Vagina (tissue), 2 donors: ENCODE measurements at places on chromosomes 6 and 20.
A peak's percentile ranks its signal among the peaks of the same experiment; 100 is the strongest.

DNA sequence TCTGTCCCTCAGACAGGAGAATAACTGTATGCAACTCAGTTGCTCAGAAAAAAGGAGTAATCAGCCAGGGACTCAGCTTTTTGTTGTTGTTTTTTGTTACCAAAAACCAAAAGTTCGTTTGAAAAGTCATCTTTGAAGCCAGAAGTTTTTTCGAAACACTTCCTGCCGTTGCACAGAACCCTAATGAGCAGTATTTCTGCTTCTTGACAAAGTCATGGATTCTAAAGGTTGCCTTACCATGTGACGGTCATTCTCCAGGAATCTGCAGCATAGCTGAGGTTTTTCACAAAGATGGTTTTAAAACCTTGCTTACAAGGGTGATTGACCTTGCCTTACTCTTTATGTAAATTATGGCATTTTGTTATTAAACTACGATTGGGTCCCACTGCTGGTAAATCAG lies 1.9 kb downstream of the RAB32 start:
- H3K27me3 ChIP-seq = no peaks in the 10 kb centered on the region
- H3K36me3 ChIP-seq = no peaks in the 10 kb centered on the region
- H3K4me1 ChIP-seq = peaks cover 40% of the 10 kb centered on the region
- peak overlapping the region; percentile 88 for H3K4me3 ChIP-seq
- H3K27ac ChIP-seq = peak overlapping the region; percentile 97
- DNase-seq = no peak

- H3K36me3 ChIP-seq = no peaks in the 10 kb centered on the region
- peaks cover 62% of the 10 kb centered on the region for H3K4me1 ChIP-seq
- DNase-seq = no peak
- H3K4me3 ChIP-seq = no peak overlapping the region
- no peaks in the 10 kb centered on the region for H3K27me3 ChIP-seq
- peak overlapping the region; percentile 73 for H3K27ac ChIP-seq
These were observed 2.8 kb downstream of the RAET1E start for GRCh38 chr6:149895048-149895590.

GRCh38 chr6:50353603-50354002 lies 303.9 kb upstream of the DEFB112 start:
- H3K36me3 ChIP-seq = no peaks in the 10 kb centered on the region
- no peaks in the 10 kb centered on the region for H3K4me1 ChIP-seq
- no peak overlapping the region for H3K27ac ChIP-seq
- no peaks in the 10 kb centered on the region for H3K27me3 ChIP-seq

DNA sequence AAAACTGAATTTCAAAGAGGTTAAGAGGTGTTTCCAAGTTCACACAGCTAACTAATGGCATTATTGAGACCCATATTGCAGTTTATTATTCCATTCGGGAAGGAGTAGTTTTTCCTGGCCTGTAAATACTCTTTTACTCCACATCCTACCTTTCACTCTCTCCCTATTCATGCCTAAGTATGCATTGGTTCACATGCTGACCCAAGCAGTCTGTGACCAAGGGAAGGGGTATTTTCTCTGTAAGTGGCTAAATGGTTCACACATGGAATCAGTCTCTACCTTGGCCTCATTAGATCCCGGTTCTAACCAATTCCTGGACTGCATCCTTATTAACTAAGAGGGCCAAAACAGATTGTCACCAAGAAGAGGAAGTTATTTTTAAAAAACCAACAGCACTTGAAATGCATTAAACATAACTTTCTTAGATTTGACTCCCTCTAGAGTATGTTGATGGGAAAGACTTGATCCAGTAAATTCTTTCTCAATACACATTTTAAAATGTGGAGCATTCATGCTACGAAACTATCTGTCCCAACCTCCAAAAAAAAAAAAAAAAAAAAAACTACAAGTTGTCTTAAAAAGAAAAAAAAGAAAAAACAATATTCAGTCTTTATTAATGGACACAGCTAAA lies 17.8 kb upstream of the RSPO3 start:
- no peak overlapping the region for H3K27ac ChIP-seq
- no peak overlapping the region for H3K4me3 ChIP-seq
- no peaks in the 10 kb centered on the region for H3K27me3 ChIP-seq
- DNase-seq = no peak

GRCh38 chr20:44970243-44970757 lies 4.0 kb downstream of the STK4 start:
- no peak for DNase-seq
- H3K27ac ChIP-seq = no peak overlapping the region
- H3K4me3 ChIP-seq = no peak overlapping the region
- H3K36me3 ChIP-seq = peaks cover 16% of the 10 kb centered on the region

DNA sequence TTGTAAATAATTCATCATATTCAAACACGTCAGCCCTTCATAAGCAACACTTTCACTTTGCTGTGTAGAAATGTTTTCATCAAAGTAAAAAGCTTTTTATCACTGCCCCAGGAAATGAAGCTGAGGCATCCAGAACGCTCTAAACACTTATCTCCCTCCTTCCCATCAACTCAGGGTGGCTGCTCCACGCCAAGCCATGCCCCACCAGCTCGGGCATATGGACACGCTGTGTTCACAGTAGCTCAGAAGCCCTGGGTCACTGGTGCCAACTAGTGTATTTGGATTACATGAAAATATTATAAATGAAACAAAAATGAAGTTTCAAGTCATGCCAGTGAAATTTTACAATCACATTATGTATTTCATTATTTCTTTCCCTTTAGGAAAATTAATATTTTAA lies 10.3 kb downstream of the PDE10A start:
- H3K36me3 ChIP-seq = no peaks in the 10 kb centered on the region
- H3K4me1 ChIP-seq = peaks cover 6% of the 10 kb centered on the region
- H3K27ac ChIP-seq = no peak overlapping the region
- no peak overlapping the region for H3K4me3 ChIP-seq
- no peak for DNase-seq
- H3K27me3 ChIP-seq = no peaks in the 10 kb centered on the region

DNA sequence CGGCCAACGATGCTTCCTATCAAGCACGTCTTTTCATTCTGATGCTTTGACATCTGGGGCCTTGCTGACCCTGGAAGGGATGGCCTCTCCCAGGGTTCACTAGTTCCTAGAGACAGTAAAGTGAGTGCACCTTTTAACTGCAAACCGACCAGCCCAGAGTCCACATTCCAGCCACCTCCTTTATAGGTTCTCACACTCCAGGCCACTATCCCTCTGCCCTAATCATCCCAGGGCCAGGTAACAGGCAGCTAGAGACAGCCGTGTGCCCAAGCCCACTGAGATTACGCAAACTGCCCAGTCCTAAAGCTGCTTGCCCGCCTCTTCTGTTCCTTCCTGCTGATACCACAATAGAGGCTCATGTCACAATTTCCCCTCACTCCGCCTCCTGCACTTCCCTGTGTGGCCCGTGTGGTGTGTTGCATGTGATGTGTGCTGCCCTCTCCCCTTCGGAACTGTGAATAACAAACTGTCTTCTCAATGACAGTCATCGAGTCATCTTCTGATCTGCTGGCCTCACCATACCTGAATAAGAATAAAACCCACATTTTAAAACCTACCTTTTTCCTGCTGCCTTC lies 123.7 kb upstream of the EXOC2 start:
- no peaks in the 10 kb centered on the region for H3K4me1 ChIP-seq
- no peak overlapping the region for H3K4me3 ChIP-seq
- DNase-seq = no peak

GRCh38 chr6:170455335-170455979 lies 97.7 kb downstream of the PSMB1 start:
- H3K27me3 ChIP-seq = no peaks in the 10 kb centered on the region
- H3K4me3 ChIP-seq = no peak overlapping the region
- no peaks in the 10 kb centered on the region for H3K4me1 ChIP-seq
- no peak overlapping the region for H3K27ac ChIP-seq
- H3K36me3 ChIP-seq = no peaks in the 10 kb centered on the region
- no peak for DNase-seq

DNA sequence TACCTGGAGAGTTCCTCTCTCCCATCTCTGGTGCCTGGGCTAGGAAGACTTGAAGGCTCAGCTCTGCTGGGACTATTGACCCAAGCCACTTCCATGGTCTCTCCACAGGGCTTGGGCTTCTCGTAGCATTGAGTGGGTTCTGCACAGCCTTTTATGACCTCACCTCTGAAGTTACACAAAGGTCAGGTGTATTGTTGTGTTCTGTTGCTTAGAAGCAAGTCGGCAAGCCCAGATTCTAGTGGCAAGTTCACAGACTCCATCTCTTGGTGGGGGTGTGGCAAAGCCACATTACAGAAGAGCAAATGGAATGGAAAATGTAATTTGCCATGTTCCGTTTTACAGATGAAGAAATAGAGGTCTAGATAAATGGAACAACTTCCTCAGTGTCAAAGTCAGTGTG lies 13.5 kb downstream of the BPI start:
- no peaks in the 10 kb centered on the region for H3K27me3 ChIP-seq
- H3K27ac ChIP-seq = no peak overlapping the region
- H3K4me1 ChIP-seq = no peaks in the 10 kb centered on the region
- no peak overlapping the region for H3K4me3 ChIP-seq

DNA sequence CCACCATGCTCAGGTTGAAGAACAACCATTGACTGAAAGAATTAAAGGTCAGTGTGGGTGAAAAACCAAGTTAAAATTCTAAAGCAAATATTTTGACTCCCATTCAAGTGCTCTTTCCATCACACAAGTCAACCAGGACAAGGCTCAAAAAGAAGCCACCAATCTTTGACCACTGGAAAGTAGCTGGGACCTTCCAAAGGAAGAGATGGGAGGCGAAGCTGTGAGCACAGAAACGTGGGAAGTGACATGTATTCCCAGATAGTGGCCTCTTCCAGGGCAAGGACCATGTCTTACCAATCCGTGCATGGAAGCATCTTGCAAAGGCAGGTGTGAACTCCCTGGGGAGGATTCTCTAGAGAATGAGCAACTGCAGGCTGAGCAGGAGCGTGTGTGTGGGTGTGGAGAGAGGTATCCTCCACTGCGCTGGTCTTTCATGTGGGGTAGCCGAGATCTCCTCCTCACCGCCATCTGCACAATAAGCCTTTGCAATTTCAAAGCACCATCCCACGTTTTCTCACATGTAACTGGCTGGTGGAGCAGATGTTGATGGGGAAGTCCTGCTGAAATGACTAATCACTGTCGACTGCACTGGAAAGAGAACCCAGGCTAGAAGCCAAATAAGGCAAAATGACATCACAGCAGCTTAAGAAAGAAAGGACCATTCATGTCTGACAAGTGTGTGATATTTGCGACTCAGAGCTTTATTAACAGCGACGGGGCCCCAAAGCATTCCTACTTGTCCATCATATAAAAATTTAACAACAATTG lies 189.4 kb upstream of the RREB1 start:
- no peaks in the 10 kb centered on the region for H3K27me3 ChIP-seq
- no peak overlapping the region for H3K27ac ChIP-seq
- no peak overlapping the region for H3K4me3 ChIP-seq
- no peak for DNase-seq

- no peak overlapping the region for H3K4me3 ChIP-seq
- no peaks in the 10 kb centered on the region for H3K36me3 ChIP-seq
- DNase-seq = no peak
- no peaks in the 10 kb centered on the region for H3K4me1 ChIP-seq
- H3K27ac ChIP-seq = no peak overlapping the region
These were observed 128.2 kb downstream of the FRK start for GRCh38 chr6:115932481-115932880.

GRCh38 chr6:89281779-89282246 lies 33.3 kb downstream of the GABRR2 start:
- no peak overlapping the region for H3K4me3 ChIP-seq
- no peaks in the 10 kb centered on the region for H3K27me3 ChIP-seq
- H3K27ac ChIP-seq = no peak overlapping the region
- DNase-seq = no peak

DNA sequence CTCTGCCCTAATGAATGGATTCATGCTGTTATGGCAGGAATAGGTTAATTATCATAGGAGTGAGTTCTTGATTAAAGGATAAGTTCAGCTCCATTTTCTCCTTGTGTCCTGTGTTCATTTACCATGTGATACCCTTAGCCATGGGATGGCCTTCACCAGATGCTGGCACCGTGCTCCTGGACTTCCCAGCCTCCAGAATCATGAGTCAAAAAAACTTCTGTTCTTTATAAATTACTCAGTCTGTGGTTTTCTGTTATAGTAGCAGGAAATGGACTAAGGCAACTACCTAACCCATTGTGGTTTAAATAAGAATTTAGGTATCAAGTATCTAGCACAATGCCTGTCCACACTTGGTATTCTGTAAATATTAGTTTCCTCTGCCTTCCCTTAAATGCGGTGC lies 223.5 kb downstream of the MEI4 start:
- H3K27me3 ChIP-seq = no peaks in the 10 kb centered on the region
- H3K4me1 ChIP-seq = no peaks in the 10 kb centered on the region
- no peak for DNase-seq
- no peaks in the 10 kb centered on the region for H3K36me3 ChIP-seq
- H3K4me3 ChIP-seq = no peak overlapping the region

DNA sequence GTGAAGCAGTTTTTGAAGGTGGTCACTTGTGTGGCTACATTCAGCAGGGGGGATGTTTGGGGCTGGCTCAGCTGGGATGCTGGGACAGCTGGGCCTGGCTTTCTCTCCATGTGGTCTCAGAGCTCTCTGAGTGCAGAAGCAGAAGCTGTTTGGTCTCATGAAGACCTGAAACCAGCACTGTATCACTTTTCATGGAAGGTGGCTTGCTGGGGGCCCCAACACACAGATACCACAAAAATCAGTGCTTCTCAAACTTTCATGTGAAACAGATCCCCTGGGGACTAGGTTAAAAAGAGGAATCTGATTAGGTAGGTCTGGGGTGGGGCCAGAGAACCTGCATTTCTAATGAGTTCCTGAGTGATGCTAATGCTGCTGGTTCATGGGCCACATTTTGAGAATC lies 347.3 kb downstream of the DHX35 start:
- no peaks in the 10 kb centered on the region for H3K36me3 ChIP-seq
- DNase-seq = no peak
- H3K27ac ChIP-seq = no peak overlapping the region
- H3K4me1 ChIP-seq = no peaks in the 10 kb centered on the region
- no peak overlapping the region for H3K4me3 ChIP-seq
- no peaks in the 10 kb centered on the region for H3K27me3 ChIP-seq

DNA sequence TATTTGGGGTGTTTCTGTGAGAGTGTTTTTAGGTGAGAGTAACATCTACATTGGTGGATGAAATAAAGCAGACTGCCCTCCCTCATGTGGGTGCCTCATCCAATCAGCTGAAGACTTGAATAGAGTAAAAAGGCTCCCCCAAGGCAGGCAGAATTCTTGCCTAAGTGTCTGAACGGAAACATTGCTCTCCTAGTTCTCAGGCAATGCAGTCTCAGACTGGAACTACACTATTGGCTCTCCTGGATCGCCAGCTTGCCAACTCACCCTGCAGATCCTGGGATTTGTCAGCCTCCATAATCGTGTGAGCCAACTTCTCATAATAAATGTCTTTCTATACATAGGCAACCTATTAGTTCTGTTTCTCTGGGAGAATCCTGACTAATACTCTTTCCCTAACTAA lies 5.5 kb upstream of the TMEM170B start:
- H3K4me1 ChIP-seq = peaks cover 11% of the 10 kb centered on the region
- H3K4me3 ChIP-seq = no peak overlapping the region
- no peaks in the 10 kb centered on the region for H3K36me3 ChIP-seq
- no peak overlapping the region for H3K27ac ChIP-seq

- no peak overlapping the region for H3K27ac ChIP-seq
- no peaks in the 10 kb centered on the region for H3K27me3 ChIP-seq
- H3K4me1 ChIP-seq = no peaks in the 10 kb centered on the region
These were observed 86.9 kb downstream of the PXDC1 start for GRCh38 chr6:3664625-3665041.
